ENCODE measurements at places on chromosomes 4 and X.

DNA sequence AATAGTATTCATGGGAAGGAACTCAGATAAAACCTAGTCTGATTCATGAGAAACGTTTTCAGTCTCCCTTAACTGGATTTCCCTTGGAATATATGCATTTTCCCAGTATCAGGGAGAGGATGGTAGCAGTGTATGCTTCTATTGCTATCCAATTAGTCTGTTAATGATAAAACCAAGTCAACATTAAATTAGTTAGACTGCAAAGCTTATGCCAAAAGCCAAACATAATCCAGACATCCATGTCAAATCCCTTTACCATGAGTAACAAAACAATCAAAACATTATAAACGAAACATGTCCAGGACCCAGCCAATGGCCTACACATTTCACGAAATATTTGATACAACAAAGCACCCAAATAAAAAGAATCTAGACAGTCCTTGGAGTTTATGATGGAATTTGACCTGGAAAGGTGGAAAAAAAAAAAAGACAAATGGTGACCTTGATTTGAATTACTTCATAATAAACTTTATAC is 34.5 kb upstream of the VEGFD start:
- DNase-seq = no peak

DNA sequence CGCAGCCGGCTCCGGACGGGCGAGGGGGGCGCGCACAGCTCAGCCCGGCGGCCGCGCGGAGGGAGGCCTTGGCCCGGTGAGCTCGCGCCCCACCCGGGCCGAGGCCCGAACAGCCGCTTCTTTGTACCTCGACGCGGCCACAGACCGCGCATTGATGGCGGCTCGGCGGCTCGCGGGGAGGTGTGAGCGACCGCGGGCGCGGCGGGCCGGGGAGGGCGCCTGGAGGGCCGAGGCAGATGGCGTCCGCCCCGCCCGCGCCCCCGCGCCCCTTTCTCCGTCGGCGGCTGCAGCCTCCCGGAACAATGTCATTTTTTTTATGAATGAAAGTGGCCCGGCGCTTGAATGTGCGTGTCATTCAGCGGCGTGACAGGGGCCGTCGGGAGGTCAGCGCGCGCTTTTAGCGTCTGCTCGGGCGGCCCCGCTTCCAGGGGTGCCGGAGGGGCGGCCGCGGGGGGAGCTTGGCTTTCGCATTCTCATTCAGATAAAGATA is 1.8 kb downstream of the FGFR3 start:
- no peak for DNase-seq

- no peak for DNase-seq
These were observed 34.9 kb upstream of the PPP2R2C start for GRCh38 chr4:6507345-6507744.

DNA sequence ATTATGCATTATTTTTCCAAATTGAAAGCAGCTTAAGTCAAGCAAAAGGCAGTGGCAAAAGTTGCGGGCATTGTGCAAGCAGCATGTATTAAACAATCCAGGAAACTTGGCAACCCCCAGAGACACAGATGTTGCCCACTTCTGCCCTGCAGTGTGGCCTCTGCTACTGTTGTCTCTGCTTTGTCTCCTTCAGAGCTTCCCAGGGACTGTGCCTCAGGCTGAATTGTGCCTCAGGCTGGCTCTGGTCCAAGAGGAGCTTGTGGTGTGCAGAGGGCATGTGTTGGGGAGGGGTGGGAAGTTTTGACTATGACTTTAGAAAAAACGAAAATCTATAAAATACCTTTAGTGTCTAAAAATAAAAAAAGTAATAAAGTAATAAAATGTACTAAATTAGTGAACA is 201.4 kb downstream of the CCSER1 start:
- DNase-seq = peak; percentile 83

- no peak for DNase-seq
These were observed 12.5 kb downstream of the SPARCL1 start for GRCh38 chr4:87516683-87517082.

GRCh38 chr4:147526272-147526654 is 45.4 kb downstream of the EDNRA start:
- no peak for DNase-seq

DNA sequence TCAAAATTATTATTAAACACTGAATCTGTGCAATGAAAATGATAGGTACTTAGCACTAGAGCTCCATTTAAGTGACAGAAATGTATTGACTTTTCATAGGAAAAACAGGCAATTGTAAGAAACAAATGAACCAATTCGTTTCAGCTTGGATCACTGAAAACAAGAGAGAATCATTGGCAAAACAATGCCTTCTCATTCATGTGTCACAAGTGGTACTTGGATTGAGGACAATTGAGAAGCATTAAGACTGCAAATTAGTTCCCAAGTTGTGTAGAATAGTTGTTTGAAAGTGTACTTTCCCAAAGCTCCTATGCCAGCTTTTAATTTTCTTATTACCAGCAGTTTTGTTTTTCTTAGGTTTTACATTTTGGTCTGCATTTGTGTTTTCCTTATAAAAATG is 20.6 kb downstream of the CNKSR2 start:
- DNase-seq = no peak

- peak; percentile 87 for DNase-seq
These were observed 55.0 kb downstream of the SYTL5 start for GRCh38 chrX:38061335-38061734.

DNA sequence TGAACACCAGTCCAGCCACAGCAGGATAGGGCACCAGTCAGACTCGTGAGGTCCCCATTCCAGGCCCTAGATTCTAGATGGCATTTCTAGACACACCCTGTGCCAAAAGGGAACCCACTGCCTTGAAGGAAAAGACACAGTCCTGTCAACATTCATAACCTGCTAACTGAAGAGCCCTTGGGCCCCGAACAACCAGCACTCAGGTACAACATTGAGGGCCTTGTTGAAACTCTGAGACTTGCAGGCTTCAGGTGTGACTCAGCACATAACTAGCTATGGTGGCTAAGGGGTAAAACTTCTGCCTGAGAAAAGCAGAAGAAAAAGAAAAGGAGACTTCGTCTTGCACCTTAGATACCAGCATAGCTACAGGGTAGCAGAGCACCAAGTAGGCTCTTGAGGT is 252.9 kb upstream of the GRID2 start:
- peak; percentile 0 for DNase-seq

GRCh38 chr4:5143306-5143861 is 92.1 kb downstream of the STK32B start:
- DNase-seq = no peak

- DNase-seq = no peak
These were observed 115.0 kb upstream of the TLL1 start for GRCh38 chr4:165758086-165758485.

- DNase-seq = peak; percentile 61
These were observed 133.8 kb downstream of the LDB2 start for GRCh38 chr4:16764622-16765021.

- no peak for DNase-seq
These were observed 204.8 kb upstream of the NUDT6 start for GRCh38 chr4:123127218-123127617.

DNA sequence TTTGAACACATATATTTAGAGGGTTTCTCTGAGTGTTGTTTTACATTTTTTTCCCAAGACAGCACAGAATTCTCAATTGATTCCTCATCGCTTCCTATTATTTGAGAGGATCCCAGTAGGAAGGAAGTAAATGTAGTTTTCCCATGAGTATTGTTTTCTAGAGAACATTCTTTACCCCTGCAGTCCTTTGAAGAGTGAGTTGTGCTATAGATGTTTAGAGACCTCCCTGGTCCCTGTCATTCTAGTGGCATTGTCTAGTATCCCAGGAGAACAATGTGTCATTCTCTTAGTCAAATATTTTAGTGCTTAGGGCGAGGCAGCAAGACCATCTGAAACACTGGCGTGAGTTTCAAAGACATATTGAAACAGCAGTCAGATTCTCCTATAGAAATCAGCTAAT is 32.5 kb downstream of the SORBS2 start:
- no peak for DNase-seq

DNA sequence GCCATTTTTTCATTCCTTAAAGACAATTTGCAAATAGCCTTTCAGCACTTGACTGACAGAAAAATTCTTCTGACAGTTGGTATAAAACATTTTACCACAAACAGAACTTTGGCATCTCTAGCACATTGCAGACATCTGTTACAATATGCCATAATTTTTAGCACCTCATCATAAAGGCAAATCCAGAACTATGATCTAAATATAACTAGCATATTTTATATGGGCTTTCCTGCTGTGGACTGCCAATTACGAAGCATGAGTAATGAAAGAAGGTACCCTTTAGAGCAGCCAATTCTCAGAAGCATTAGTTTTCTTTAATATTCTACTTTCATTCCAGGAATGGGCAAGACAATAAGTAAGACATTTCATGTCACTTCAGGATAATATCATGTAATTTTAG is 647.4 kb upstream of the GALNT7 start:
- DNase-seq = no peak

DNA sequence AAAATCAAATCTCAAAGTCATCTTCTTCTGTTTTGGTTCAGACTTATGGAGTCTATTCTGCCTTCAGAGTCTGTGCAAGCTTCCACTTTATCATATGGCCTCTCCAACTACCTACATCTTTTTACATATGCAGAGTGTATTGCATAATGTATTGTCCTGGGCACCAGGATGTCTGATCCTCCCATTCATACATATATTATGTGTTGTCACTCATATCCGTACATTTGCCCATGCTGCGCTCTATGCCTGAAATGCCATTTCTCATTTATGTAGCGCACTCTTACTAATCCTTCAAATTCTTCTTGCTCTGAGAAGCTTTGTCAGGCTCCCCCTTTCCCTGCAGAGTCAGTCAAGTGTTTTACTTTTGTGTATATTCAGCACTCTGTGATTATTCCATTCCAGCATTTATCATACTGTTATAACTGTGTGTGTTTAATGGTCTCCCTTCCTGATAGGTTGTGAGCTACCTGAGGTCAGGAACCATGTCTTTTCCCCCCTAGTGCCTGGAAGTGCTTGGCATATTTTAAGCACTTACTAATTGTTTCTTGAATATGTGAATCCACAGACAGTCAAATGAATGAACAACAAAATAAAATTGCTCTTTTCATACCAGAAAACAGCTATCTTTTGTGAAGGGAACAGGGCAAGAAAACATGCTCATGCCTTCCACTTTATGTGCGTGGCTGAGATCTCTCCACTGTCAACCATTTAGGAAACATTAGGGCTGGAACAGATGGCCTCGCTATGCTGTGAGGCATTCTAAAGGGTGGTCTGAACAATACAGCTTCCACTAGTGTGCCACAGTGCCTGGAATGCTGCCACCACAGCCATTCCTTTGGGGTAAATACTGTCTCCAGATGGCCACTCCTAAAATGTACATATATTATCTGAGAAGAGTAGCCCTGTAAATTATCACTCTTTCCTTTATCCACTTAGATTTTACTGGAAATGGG is 81.8 kb downstream of the GLUD2 start:
- no peak for DNase-seq

DNA sequence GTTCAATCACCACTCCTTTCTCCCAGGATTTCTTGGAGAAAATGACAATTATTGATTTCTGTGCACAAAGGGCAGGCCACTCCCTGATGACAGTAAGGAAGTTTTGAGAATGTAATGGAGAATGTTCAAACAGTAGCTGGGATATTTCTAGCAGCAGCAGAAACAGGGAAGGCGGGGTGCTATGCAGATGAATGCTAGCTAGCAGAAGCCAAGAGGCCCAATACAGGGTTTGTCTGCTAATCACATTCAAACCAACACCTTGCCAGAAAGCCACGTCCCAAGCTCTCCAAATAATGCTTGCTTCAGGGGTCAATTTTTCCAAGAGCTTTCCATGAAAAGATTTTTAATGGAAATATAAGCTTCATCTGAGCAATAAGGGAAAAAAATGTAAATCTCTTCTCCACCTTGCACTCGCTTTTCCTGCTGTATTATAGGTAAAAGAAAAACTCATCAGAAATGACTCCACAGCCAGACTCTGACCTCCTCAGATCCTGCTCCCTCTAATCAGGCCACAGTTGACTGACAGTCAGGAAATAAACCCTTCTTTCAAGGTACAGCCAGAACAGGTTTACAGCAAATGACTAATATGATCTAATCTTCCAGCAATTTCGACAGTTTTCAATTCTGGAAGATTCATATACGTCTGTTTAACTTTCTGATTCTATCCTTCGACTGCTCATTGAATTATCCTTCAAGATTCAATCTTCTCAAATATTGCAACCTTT is 84.7 kb upstream of the PCDH19 start:
- DNase-seq = no peak

DNA sequence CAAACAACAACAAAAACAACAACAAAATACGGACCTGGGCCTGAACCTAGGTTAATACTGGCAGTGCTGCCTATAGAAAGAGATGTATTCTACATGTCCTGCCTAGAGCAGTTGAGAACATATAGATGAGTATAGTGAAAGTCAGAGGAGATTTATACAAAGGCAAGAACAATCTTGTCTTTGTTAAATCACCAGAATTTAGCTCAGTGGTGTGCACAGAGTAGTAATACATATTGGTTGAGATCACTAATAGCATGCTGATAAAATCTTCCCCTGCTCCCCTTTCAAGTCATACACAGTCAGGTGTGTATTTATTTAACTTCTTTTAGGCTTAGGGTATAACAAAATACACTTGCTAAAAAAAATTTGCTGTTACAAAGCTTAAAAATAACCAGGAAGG is 247.8 kb downstream of the ADGRL3 start:
- DNase-seq = no peak

DNA sequence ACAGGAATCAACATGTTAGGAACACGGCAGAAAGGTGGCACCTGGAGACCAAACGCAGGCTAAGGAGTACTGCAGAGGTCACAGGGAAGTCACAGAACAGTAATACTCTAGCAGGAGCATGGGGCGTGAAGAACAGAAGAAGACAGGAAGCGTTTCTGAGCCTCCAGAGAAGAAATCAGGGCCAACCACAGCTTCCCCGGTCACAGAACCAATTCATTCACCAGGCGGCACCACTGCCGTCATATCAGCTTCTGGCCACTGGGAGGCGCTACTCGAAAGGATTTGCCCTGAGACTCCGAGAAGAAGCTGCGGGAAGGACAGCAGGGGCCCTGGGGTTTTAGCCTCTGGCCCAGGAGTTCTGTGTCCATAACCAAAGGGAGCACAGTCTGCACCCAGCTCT is 78.0 kb upstream of the DRD5 start:
- DNase-seq = peak; percentile 32

DNA sequence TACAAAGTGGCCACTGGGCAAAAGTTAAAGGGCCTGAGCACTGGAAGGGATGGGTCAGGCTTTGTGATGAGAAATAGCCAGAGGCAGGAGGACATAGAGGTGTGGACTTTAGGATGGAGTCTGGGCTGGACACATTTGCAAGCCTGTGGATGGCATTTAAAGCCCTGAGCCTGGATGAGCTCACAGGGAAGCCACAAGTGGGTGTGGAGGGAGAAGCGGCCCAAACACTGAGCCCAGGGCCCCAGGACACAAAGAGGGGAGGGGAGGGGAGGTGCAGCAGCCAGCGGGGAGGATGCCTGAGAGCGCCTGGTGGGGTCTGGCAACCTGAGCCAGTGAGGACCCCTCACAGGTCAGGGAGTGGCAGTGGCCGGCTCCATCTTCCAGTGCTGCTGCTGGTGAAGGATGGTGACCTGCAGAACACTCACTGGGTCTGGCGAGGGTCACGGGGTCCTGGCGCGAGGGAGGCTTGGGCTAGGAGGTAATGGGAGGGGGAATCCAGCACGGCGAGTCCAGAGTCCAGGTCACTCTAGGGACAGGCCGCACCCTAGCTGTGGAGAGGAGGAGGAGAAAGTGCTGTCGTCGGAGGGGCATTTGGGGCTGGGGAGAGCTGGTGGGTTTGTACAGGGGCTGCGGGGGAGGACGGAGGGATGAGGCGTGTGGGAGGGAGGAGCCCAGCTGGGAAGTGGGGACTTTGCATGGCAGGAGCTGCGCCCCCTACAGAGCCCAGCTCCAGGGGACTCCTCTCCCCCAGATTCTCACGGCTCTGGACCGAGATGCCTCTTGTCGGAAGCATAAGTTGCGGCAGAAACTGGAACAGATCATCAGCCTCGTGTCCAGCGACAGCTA is 7.0 kb downstream of the LAGE3 start:
- DNase-seq = no peak
